Activated CD8-positive, alpha-beta T cell treated with anti-CD3 and anti-CD28 coated beads, Interleukin-2, amount 10 ng/mL, durations not matched to agents 7 days and 5 days (primary cell): ENCODE measurements at places on chromosomes 3 and 15.
A peak's percentile ranks its signal among the peaks of the same experiment; 100 is the strongest.

GRCh38 chr15:53461677-53462076, 297.8 kb downstream of the WDR72 start:
- H3K36me3 ChIP-seq: no peaks in the 10 kb centered on the region
- DNase-seq: no peak
- no peak overlapping the region for H3K4me3 ChIP-seq
- no peaks in the 10 kb centered on the region for H3K27me3 ChIP-seq
- H3K27ac ChIP-seq: no peak overlapping the region

- no peak overlapping the region for H3K4me3 ChIP-seq
- H3K4me1 ChIP-seq: no peaks in the 10 kb centered on the region
- peaks cover 33% of the 10 kb centered on the region for H3K27me3 ChIP-seq
- no peak for DNase-seq
Observed at GRCh38 chr15:68566377-68566954, 12.3 kb upstream of the CORO2B start.

GRCh38 chr3:145900056-145900829, 260.7 kb downstream of the PLOD2 start:
- H3K27ac ChIP-seq: no peak overlapping the region
- no peak for DNase-seq
- H3K4me1 ChIP-seq: no peaks in the 10 kb centered on the region

- H3K4me1 ChIP-seq: peaks cover 19% of the 10 kb centered on the region
- no peak overlapping the region for H3K27ac ChIP-seq
- no peaks in the 10 kb centered on the region for H3K27me3 ChIP-seq
- no peak overlapping the region for H3K4me3 ChIP-seq
Observed at GRCh38 chr3:4809922-4810321, 169.3 kb upstream of the BHLHE40 start.

- peaks cover 18% of the 10 kb centered on the region for H3K36me3 ChIP-seq
- peak overlapping the region; percentile 9 for H3K4me3 ChIP-seq
- DNase-seq: no peak
- H3K27me3 ChIP-seq: peaks cover 2% of the 10 kb centered on the region
Observed at GRCh38 chr3:46301122-46301835, 52.6 kb upstream of the CCR2 start.

GRCh38 chr3:133169331-133170068, 131.3 kb downstream of the TMEM108 start:
- no peaks in the 10 kb centered on the region for H3K4me1 ChIP-seq
- no peak overlapping the region for H3K4me3 ChIP-seq
- H3K36me3 ChIP-seq: no peaks in the 10 kb centered on the region

DNA sequence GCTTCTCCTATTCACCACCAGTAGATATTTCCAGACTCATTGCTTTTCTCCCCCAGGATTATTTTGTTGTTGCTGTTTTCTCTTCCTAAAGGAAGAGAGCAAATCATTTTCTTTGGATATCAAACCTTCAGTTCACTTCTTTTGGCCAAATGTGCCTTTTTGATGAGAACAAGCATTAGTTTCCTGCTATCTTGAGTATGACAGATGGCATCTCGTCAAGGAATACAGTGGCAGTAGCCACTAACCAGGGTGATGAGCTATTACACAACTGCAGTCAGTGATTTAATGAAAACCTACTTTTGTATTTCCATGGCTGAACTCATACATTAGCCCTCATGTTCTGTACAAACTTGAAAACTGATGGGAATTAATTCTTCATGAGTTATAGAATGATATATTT, 354.6 kb downstream of the CADM2 start:
- H3K27me3 ChIP-seq: no peaks in the 10 kb centered on the region
- no peaks in the 10 kb centered on the region for H3K4me1 ChIP-seq
- H3K36me3 ChIP-seq: no peaks in the 10 kb centered on the region
- H3K27ac ChIP-seq: no peak overlapping the region

DNA sequence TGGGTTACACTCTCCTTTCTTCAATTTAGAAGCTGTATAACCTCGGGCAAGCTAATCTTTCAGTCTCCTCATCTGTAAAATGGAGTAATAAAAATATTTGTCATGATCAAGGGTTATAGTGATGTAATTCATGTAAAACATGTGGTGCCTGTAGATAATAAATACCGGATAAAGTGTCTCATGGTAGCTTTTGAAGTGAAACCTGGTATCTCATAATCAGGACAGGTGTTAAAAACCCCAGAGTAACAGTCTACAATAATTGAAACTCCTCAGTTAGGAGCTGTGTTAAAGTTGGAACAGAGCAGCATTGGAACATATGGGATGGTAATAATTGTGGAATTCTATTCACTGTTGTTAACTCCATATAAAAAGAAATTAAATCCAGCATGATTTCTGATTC, 884 bp upstream of the KNL1 start:
- peak overlapping the region; percentile 87 for H3K4me3 ChIP-seq
- peaks cover 16% of the 10 kb centered on the region for H3K36me3 ChIP-seq
- H3K4me1 ChIP-seq: peaks cover 50% of the 10 kb centered on the region
- no peak for DNase-seq
- peak overlapping the region; percentile 31 for H3K27ac ChIP-seq

GRCh38 chr15:37485056-37485455, 384.7 kb upstream of the MEIS2 start:
- DNase-seq: no peak
- no peak overlapping the region for H3K4me3 ChIP-seq
- H3K27me3 ChIP-seq: no peaks in the 10 kb centered on the region
- no peaks in the 10 kb centered on the region for H3K4me1 ChIP-seq
- no peak overlapping the region for H3K27ac ChIP-seq

DNA sequence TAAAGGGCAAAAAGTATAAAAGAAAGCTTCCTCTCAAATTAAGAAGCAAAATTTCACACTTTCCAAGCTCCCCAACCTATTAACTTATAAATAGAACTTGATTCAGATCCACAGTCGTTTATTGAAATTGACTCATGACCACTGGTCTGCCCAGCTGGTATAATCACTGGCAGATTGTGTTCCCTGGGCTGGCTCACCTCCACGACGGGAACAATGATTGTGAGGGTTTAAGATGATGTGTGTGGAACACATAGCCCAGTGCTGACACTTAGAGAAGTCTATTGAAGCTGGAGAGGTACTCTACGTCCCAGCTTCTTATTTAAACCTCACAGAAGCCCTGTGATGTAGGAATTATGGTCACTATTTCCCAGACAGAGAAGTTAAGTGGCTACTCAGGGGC, 90.4 kb downstream of the MB21D2 start:
- H3K36me3 ChIP-seq: peaks cover 10% of the 10 kb centered on the region
- DNase-seq: no peak

GRCh38 chr15:43899928-43900327, 73.1 kb downstream of the WDR76 start:
- peaks cover 4% of the 10 kb centered on the region for H3K4me1 ChIP-seq
- no peak overlapping the region for H3K4me3 ChIP-seq
- DNase-seq: no peak
- no peak overlapping the region for H3K27ac ChIP-seq
- no peaks in the 10 kb centered on the region for H3K27me3 ChIP-seq

DNA sequence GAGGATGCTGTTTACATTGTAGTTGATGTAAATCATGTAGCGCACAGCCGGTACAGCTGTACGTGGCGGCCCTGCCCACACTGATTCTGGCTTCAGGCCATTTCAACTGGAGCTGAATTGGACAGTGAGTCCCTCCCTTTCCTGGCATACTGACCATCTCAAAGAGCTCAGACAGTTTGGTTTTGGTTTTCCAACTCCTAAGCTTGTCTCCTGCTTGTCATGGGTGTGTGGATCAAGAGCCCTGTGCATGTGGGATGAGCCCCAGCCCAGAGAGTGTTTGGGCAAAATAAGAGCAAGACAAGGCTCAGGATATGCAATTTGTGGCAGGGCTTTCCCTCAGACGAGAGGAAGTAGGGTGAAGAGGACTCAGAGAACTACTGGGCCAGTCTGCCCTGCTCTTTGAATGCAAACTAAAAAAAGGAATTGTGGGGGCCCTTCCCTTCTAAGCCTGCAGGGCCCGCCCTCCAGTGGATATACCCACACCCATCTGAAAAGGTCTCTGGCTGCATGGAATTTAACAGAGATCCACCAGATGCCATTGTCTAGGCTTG, 13.3 kb downstream of the ITGA11 start:
- DNase-seq: no peak
- H3K27ac ChIP-seq: no peak overlapping the region
- H3K27me3 ChIP-seq: peaks cover 2% of the 10 kb centered on the region
- no peaks in the 10 kb centered on the region for H3K4me1 ChIP-seq

GRCh38 chr3:27483117-27484014, 818 bp downstream of the SLC4A7 start:
- H3K27ac ChIP-seq: peak overlapping the region; percentile 98
- peaks cover 44% of the 10 kb centered on the region for H3K4me1 ChIP-seq
- peak overlapping the region; percentile 100 for H3K4me3 ChIP-seq
- H3K27me3 ChIP-seq: no peaks in the 10 kb centered on the region
- DNase-seq: peak; percentile 53

GRCh38 chr15:65287520-65287855, 805 bp upstream of the PARP16 start:
- H3K4me1 ChIP-seq: peaks cover 33% of the 10 kb centered on the region
- peak overlapping the region; percentile 86 for H3K4me3 ChIP-seq
- no peak for DNase-seq
- peaks cover 11% of the 10 kb centered on the region for H3K36me3 ChIP-seq
- peak overlapping the region; percentile 80 for H3K27ac ChIP-seq

GRCh38 chr15:63752075-63752684, 81.6 kb downstream of the HERC1 start:
- H3K27ac ChIP-seq: no peak overlapping the region
- peaks cover 22% of the 10 kb centered on the region for H3K36me3 ChIP-seq
- H3K27me3 ChIP-seq: no peaks in the 10 kb centered on the region
- H3K4me1 ChIP-seq: no peaks in the 10 kb centered on the region
- H3K4me3 ChIP-seq: no peak overlapping the region
- peak; percentile 66 for DNase-seq

- DNase-seq: no peak
- no peaks in the 10 kb centered on the region for H3K27me3 ChIP-seq
- no peaks in the 10 kb centered on the region for H3K36me3 ChIP-seq
Observed at GRCh38 chr3:137852391-137852830, 88.3 kb downstream of the SOX14 start.

- peaks cover 29% of the 10 kb centered on the region for H3K27me3 ChIP-seq
- no peak for DNase-seq
- no peak overlapping the region for H3K27ac ChIP-seq
- H3K4me1 ChIP-seq: peaks cover 30% of the 10 kb centered on the region
Observed at GRCh38 chr3:10599444-10599843, 94.1 kb upstream of the ATP2B2 start.

GRCh38 chr3:73563896-73564582, 60.7 kb downstream of the PDZRN3 start:
- H3K27ac ChIP-seq: no peak overlapping the region
- no peaks in the 10 kb centered on the region for H3K27me3 ChIP-seq
- no peak for DNase-seq
- H3K4me1 ChIP-seq: no peaks in the 10 kb centered on the region
- no peaks in the 10 kb centered on the region for H3K36me3 ChIP-seq

GRCh38 chr15:25624504-25625177, 185.8 kb upstream of the UBE3A start:
- H3K4me3 ChIP-seq: no peak overlapping the region
- no peak for DNase-seq
- H3K27me3 ChIP-seq: peaks cover 3% of the 10 kb centered on the region
- H3K27ac ChIP-seq: no peak overlapping the region
- no peaks in the 10 kb centered on the region for H3K36me3 ChIP-seq

DNA sequence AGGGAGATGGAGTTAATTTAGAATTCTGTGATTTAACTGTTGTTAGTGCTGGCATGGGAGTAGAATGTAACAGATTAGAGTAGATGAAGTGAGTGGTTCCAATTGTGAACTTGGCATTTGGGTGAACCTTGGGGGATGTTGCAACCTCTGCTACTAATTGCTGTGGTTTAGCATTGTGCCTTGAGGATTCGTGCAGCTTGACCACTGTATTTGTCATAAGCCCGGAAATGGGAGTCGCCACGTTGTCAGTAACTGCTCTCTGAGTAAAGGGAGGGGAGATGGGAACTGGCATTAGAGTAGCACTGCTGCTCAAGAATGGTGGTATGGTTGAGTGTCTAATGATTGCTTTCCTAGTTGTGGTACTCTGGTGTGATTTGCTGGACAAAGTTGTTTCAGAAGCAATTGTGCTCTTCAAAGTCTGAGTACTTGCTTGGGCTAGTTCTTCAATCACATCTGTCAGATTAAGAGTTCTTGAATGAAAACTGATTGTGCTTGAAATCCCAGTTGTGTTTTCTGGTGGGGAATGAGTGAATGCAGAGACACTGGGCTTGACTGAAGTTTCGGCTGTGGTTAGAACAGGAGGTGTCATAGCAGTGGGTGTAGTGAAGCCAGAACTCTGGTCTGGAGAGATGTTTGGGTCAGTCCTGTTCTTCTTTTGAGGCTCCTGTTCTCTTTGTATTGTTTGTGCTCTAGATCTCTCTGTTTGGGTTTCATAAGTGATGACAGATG, 15.4 kb downstream of the IGSF10 start:
- H3K36me3 ChIP-seq: no peaks in the 10 kb centered on the region
- no peak for DNase-seq
- H3K4me1 ChIP-seq: no peaks in the 10 kb centered on the region
- no peak overlapping the region for H3K4me3 ChIP-seq
- no peak overlapping the region for H3K27ac ChIP-seq

DNA sequence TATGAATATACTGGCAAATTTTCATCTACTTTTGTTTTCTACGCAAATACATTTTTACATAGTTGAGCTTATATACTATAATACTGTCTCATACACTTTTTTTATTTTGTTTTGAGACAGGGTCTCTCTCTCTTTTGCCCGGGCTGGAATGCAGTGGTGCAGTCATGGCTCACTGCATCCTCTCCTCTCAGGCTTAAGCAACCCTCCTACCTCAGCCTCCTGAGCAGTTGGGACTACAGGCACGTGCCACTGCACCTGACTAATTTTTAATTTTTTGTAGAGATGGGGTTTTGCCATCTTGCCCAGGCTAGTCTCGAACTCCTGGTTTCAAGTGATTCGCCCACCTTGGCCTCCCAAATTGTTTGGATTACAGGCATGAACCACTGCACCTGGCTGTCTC, 25.9 kb downstream of the HACL1 start:
- no peaks in the 10 kb centered on the region for H3K27me3 ChIP-seq
- H3K27ac ChIP-seq: no peak overlapping the region
- no peaks in the 10 kb centered on the region for H3K4me1 ChIP-seq
- no peak overlapping the region for H3K4me3 ChIP-seq
- DNase-seq: no peak

DNA sequence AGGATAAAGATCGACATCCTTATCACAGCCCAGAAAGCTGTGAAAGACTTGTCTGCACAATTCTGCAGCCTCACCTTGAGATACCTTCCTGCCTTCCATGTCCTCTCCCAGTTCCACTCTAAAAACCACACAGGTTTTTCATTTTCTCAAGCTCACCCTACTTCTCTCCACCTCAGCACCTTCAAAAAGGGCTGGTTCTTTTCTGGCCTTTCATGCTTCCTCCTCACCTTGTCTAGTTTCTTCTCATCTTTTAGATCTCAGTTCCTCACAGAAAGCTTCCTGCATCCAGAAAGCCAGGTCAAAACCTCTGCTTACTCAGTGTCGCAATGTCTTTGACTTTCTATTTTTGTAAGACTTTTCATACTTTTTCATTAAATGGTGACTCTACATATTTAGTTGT, 140.2 kb upstream of the STT3B start:
- H3K27me3 ChIP-seq: no peaks in the 10 kb centered on the region
- peaks cover 5% of the 10 kb centered on the region for H3K4me1 ChIP-seq
- DNase-seq: no peak
- no peak overlapping the region for H3K4me3 ChIP-seq
- H3K27ac ChIP-seq: no peak overlapping the region
